ENCODE measurements at places on chromosomes 5 and 9.

GRCh38 chr5:73095564-73096238 is 24.7 kb upstream of the TMEM171 start:
- DNase-seq, result no peak

GRCh38 chr5:69493396-69494133 is 975 bp downstream of the OCLN start:
- DNase-seq, result peak; percentile 9

DNA sequence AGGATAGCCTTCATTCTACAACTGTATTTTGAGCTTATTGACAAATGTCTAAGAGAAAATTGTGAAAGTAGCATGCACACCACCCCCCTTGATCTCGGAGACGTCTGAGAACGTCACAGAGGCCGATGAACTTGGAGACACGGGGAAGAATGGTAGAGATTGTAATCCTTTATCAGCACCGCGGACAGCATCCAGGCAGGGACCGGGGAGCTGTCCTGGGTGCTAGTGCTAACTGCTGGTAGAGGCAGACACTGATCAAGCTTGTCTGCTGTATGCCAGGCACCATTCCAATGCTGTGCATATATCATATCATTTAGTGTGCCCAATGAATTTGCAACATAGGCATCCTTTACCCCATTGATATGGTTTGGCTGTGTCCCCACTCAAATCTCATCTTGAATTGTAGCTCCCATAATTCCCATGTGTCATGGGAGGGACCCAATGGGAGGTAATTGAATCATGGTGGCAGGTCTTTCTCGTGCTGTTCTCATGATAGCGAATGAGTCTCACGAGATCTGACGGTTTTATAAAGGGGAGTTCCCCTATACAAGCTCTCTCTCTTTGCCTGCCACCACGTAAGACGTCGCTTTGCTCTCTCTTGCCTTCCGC is 98.8 kb downstream of the LHX2 start:
- peak; percentile 27 for DNase-seq

DNA sequence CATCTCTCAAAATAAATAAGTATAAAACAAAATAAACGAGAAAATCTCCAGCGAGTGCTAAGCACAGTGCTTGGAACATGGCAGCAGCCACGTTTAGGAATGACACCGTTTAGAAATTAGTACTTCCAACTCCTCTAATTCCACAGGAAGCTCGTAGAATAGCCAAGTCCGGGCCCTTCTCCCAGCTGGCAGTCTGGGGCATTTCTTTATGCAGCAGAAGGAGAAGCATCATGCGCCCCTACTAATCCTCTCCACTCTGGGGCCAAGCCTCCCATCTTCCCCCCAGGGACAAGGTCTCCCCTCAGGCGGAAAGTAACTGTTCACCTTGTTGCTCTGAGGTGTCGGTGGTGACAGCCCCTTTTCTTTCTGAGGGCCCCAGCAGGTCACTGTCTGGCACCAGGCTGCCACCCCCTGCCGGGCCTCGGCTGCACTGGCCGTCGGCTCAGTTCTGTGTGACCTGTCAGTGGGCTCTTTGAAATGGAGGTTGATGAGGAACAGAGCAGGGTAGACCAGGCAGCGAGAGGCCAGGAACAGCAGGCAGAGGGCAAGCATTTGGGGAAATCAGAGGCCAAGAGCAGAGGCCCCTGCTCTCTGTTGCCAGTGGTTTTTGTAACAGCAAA is 113.5 kb upstream of the WWC1 start:
- no peak for DNase-seq

- DNase-seq, result no peak
These were observed 140.7 kb upstream of the SLC44A1 start for GRCh38 chr9:105103776-105104175.

DNA sequence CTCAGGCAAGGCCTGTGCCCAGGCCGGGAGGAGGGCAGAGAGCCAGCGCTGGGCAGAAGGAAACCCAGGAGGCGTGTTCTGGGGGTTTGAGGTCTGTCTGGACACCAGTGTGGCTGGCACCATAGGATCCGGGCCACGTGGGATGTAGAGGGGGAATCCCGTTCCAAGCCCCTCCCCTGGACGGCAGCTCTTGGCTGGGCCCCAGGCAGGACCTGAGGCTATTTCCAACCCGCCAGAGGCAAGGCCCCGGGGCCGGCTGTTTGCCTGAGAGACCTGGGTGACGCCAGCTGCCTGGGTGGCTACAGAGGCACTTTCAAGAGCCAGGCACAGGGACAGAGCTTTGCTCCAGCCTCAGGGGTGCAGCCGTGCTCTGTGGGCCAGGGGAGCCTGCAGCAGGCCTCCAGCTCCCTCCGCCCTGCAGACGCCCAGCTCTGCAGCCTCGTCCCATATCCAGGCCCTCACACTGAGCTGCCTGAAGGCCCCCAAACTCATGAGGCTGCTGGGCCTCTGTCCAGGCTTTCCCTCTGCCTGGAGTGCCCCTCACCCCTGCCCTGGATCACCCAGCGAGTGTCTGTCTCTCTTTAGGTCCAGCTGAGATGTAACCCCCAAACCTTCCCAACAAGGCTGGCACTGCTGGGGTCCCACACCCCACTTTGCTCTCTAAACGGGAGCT is 56.6 kb upstream of the EGFL7 start:
- no peak for DNase-seq

DNA sequence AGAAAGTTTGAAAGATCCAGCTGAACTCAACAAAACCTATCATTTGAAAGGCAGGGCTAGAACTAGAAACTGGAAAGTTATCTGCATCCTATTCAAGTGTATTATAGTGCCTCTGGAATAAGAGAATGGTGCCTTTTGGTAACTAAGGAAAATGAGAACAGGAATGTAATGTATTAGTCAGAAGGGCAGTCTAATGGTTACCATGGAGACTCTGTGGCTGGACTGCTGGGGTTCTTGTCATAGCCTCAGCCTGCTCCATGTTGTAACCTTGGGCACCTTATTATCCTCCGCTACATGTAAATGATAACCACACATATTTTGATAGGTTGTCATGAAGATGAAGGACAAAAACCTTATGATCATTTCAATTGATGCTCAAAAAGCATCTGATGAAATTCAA is 24.6 kb upstream of the IFNB1 start:
- DNase-seq, result no peak

DNA sequence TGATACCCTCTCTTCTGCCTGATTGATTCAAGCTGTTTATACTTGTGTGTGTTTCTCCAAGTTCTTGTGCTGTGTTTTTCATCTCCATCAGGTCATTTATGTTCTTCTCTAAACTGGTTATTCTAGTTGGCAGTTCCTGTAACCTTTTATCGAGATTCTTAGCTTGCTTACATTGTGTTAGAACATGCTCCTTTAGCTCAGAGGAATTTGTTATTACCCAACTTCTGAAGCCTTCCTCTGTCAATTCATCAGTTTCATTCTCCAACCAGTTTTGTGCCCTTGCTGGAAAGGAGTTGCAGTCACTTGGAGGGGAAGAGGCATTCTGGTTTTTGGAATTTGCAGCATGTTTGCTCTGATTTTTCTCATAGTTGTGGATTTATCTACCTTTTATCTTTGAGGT is 126.2 kb upstream of the FTMT start:
- no peak for DNase-seq

DNA sequence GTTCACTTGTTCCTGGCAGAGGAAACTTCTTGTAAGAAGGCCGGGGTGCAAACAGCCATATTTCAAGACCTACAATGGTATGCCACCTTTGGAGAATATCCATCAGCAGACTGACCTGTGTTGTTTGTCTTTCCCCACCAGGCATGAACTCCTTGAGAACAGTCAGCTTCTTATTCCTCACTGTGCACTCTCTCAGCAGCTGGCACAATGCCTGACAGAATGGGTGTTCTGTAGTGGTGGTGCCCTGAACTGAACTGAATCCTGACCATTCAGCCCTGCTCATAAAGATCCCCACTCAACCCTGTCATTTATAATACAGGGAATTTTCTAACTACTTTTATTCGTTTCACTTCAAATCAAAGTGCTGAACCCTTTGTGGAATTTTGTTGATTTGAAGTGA is 206.9 kb downstream of the COX7C start:
- DNase-seq, result no peak

GRCh38 chr9:95822583-95823431 is 52.7 kb upstream of the ERCC6L2 start:
- DNase-seq, result no peak

GRCh38 chr5:136194576-136194975 is 1.6 kb upstream of the SMIM32 start:
- no peak for DNase-seq

GRCh38 chr5:150428106-150428876 is 15.6 kb upstream of the CD74 start:
- DNase-seq, result no peak

DNA sequence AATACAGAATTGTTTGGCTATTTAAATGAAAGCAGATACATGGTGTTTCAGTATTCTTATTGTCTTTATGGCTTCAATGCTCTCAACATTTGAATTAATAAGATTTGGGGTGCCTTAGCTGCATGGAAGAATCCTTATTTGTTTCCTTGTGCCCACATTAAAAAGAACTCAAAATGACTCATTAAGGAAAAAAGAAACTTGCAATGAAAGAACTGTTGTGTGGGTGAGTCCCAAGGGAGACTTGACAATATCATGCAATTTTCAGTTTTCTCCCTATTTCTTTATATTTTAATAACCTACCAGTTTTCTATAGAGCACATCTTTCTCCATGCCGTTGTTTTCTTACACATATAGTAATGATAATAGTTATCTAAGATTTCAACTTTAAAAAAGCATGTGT is 404.0 kb downstream of the PDE4D start:
- no peak for DNase-seq

GRCh38 chr5:33936004-33936380 is 194 bp upstream of the RXFP3 start:
- no peak for DNase-seq

DNA sequence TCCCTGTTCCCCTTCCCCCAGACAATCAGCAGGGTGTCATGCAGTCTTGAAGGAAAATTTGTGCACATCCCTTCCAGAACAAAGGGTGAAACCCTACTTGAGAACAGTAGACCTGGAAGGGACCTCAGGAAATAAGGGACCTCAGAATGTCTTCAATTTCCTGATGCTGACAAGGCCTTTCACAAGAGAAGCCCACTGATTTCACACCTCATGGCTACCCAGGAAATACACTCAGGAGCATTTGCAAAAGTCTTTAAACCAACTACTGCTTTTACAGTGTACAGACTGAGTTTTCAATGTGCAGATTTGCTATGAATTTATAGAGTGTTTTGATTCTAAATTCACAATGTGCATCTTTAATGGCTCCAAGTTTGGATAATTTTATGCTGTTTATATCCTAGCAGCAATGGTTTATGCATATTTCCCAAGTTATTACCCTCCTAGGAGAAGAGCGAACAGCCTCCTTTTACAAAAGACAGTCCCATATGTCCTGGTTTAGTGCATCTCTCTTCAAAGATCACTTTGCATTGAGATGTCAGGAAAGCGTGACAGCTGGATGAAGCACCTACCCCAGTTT is 74.8 kb downstream of the GALNT10 start:
- no peak for DNase-seq

DNA sequence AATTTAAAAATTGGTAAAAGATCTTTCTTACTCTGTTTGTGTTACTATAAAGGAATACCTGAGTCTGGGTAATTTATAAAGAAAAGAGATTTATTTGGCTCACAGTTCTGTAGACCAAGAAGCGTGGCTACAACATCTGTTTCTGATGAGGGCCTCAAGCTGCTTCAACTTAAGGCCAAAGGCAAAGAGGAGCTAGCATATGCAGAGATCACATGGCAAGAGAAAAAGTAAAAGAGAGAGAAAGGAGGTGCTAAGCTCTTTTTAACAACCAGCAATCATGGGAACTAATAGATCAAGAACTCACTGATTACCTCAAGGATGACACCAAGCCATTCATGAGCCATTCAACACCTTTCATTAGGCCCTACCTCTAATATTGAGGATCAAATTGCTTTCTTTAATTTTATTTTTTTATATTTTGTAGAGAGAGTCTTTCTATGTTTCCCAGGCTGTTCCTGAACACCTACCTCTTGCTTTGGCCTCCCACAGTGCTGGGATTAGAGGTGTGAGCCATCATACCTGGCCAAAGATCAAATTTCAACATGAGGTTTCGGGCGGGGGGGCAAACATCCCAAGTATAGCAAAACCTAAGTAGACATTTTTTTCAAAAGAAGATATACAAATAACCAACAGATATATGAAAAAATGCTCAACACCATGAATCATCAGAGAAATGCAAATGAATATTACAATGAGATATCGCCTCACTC is 16.0 kb upstream of the SHC3 start:
- no peak for DNase-seq

GRCh38 chr9:123380852-123381705 is 25.1 kb downstream of the CRB2 start:
- no peak for DNase-seq
